ENCODE measurements at places on chromosomes 4 and X.

DNA sequence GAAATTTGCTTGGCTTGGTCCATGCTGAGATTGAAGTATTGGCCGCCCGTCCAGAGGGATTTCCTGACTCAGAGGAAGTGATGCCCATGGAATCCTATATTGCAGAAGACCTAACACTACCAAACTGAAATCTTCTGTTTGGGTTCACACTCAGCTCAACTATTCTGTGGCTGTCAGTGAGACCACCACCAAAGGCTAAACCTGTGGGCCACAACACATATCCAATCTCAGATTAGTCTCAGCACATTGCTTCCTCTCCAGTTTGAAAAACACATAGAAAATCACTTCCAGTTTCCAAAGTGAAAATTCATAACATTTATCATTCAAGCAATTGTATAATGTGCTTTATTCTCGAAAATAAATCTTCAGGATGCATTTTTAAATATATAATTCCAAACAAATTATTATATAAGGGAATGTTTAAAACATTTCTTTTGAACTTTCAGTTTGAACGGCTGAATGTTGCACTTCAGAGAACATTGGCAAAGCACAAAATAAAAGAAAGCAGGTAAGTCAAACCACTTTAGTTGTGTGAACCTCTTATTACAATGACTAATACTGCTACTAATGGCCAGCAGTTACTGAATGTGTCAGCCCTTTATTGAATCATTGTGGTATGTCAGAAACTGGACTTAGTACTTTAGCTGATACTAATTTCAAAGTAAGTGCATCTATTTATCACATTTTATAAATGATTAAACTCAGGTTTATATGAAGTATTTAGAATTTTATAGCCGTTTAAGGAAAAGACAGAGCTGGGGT is 37.0 kb downstream of the GUCY1A1 start:
- DNase-seq: no peak

DNA sequence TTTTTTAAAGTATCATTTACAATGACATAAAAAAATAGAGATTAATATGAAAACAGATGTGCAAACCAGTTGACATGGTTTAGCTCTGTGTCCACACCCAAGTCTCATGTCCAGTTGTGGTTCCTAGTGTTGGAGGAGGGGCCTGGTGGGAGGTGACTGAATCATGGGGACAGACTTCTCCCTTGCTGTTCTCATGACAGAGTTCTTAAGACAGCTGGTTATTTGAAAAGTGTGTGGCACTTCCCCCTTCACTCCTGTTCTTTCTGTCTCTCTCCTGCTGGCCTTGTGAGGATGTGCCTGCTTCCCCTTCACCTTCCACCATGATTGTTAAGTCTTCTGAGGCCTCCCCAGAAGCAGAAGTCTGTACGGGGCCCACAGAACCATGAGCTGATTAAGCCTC is 23.8 kb downstream of the CNOT6L start:
- no peak for DNase-seq

GRCh38 chr4:124322234-124323065 is 390.1 kb downstream of the ANKRD50 start:
- DNase-seq: no peak

DNA sequence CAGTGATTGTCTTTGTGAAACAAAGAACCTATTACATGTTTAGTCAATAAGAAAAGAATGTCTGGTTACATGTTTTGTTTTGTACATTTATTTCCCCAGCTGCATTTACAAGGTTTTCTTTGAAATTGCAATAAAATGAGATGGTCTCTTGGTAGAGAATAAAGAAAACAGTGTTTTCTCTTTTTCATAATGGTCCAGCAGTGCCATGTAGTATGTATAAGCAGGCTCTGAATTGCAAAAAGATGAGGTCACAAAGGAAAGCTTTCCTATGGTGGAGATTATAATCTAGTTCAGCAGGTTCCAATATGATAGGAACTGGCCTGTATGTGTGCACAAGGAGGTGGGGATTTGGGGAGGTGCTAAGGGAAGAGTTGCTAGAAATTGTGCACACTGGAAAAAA is 1417.3 kb downstream of the STIM2 start:
- DNase-seq: no peak

DNA sequence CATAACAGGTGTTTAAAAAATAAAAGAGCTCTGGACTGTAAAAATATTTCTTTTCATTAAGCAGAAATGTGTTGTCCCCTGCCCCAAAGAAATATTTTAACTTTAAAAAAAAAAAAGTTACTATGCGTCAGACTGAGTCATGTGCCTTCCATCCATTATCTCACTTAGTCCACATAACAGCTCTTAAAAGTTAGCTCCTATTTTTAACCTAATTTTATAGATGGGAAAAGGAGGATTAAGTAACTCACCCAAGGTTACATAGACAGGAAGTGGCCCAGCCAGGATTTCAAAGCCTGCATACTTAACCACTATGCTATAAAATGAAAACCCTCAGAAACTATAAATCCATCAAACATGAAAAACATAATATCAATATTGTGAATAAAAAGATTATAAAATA is 97.7 kb downstream of the MANBA start:
- DNase-seq: no peak

- DNase-seq: no peak
These were observed 28.2 kb upstream of the CHRNA9 start for GRCh38 chr4:40306976-40307375.
